Muscle of back (tissue), 13 donors: ENCODE measurements at places on chromosomes 13 and 19.

GRCh38 chr13:65917731-65918130 is 1312.4 kb downstream of the PCDH9 start:
- no peak for DNase-seq

DNA sequence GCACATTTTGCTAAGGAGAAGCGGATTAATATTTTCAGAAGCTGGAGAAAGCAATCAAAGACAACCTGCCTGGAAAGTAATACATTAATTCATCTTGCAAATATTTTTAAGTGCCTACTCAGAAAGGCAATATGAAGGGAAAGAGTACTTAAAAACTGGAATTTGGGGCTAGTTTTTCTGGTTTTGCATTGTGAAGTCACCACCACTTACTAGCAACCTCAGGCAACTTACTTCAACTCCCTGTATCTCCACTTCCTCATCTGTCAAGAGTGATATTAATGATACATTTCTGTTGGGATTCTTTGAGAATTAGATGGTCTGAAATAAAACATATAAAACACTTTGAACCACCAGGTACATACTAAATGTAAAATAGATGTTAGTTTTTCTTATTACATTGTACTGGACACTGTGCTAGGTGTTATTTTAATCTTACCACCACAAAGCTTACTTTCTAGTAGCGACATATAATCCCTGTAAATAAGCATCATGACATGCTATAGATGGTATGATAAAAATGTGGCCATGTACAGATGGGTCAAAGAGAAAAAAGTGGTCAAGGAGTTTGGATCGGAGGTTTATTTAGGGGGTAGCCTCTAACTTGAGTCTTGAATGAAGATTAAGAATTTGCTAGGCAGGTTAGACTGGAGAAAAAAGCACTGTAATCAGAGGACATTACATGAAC is 101.2 kb downstream of the SPRY2 start:
- DNase-seq, result no peak

DNA sequence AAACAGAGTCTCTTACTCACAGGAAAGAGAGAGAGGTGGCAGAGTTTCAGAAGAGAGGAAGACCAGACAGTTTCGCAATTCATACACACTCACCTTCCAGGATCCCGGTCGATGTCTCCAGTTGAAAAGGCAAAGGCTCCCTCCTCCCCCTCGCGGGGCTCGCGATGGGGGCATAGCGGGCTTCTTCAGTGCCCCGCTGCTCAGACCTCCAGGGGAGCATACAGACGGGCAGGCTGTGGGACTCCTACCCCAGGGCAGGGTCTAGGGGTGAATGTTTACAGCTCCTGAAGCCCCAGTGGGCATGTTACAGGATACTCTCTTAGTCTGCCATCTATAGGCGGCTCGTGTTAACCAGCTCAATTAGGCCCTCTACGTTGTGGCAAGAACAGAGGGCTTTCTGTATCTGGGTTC is 139.2 kb downstream of the SLITRK5 start:
- no peak for DNase-seq

- no peak for DNase-seq
Observed at GRCh38 chr19:47497821-47498520, 14.0 kb upstream of the KPTN start.

DNA sequence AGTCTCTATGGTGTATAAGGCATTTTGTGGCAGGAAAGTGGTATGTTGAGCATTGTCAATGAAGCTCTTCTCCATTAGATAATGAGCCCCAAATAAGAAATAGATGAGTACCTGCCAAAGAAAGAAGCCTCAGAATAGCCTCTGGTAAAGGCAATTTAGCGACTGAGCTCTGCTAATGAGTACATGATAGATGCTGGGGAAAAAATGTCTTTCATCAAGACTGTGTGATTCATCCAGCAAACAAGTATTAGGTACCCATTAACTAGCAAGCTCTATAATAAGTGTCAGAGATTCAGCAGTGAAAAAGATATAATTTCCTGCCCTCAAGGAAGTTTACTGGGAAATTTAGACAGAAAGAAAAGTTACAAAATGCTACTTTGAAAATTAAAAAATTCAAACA is 294.6 kb downstream of the ITGBL1 start:
- DNase-seq, result no peak

DNA sequence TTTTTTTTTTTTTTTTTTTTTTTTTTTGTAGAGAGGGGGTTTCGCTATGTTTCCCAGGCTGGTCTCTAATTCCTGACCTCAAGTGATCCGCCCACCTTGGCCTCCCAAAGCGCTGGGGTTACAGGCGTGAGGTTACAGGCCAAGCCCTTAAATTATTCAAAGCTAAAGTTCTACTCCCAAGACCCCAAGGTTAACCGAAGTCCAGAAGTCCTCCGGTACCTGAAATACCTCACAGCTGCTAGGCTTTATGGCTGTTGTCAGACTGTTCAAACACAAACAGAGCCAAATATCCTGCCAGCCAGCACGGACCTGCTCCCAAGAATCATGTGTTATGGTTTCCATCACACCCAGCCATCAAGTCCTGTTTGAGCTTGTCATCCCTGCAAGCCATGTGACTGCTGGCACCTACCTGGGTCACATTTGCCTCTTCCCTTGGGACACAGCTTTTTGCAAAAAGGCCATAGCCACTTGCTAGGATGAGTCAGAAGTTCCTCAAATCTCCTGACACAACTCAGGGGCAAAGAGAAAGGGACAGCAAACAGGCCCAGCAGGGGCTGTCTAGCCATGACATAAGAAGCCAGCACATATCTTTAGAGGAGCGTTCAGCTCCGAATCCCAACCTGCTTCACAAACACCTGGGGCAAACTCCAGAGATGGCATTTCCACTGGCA is 129.9 kb downstream of the FOXO1 start:
- no peak for DNase-seq
